ENCODE measurements at places on chromosomes 12 and 14. TPM values are rescaled to one million over a fixed set of nuclear protein-coding genes. Genes with fewer than 3 reads are reported as not detected.

DNA sequence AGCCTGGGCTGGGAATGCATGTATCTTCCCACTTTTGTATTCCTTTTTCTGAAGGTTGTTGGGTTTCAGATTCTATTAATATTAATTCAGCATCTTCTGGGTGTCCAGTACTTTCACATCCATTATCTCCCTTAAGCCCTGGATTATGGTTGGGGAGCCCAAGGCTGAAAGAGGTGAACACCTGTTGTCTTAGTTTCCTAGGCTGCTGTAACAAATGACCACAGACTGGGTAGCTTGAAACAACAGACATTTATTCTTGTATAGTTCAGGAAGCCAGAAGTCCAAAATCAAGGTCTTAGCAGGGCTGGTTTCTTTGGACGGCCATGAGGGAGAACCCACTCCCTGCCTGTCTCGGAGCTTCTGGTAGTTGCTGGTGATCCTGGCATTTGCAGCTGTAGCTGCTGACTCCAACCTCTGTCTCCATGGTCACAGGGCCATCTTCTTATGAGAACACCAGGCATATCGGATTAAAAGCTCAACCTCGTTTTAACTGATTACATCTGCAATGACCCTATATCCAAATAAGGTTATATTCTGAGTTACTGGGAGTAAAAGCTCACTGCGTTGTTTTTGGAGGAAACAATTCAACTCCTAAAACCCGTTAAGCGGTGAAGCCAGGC, 68.2 kb upstream of the CLMN start:
- no peak overlapping the region for H3K4me3 ChIP-seq
- H3K36me3 ChIP-seq: no peaks in the 10 kb centered on the region
- H3K27ac ChIP-seq: no peak overlapping the region
- peak; percentile 12 for DNase-seq
- peaks cover 13% of the 10 kb centered on the region for H3K27me3 ChIP-seq

DNA sequence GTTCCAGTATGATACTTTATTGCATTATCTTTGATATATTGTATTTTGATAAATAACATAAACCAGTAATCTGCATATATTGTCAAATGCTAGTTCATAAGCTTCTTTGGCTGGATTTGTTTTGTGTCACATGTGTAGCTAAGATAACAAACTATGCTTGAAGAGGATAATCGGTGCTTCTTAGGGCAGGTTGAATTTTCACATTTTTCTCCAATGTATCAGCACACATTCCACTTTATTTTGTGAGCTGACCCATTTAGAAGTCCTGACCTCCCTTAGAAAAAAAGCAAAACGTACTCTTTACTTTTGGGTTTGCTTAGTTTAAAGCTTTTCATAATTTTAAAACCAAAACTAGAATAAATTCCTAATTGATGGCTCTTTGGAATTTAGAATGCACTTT, 277.7 kb upstream of the DDHD1 start:
- DNase-seq: no peak
- no peaks in the 10 kb centered on the region for H3K36me3 ChIP-seq
- no peak overlapping the region for H3K4me3 ChIP-seq

DNA sequence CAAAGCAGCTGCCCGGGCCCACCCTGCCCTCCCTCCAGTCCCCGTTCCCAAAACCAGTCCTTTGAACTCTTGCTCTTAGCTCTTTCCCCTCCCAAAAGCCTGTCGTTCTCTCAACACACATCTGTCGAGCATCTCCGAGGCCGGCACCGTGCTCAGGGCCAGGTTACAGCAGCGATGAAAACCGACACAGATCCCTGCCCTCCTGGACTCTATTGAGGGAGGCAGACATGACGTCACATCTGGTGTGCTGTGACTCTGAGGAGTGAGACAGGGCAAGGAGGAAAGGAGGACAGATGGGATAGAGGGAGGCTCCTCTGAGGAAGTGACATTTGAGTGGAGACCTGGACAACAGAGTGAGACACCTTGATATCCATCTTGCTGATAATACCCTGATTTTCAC, 34.6 kb upstream of the PWP1 start:
- no peak overlapping the region for H3K4me3 ChIP-seq
- H3K4me1 ChIP-seq: peaks cover 8% of the 10 kb centered on the region
- DNase-seq: no peak
- H3K36me3 ChIP-seq: no peaks in the 10 kb centered on the region
- H3K27me3 ChIP-seq: no peaks in the 10 kb centered on the region

DNA sequence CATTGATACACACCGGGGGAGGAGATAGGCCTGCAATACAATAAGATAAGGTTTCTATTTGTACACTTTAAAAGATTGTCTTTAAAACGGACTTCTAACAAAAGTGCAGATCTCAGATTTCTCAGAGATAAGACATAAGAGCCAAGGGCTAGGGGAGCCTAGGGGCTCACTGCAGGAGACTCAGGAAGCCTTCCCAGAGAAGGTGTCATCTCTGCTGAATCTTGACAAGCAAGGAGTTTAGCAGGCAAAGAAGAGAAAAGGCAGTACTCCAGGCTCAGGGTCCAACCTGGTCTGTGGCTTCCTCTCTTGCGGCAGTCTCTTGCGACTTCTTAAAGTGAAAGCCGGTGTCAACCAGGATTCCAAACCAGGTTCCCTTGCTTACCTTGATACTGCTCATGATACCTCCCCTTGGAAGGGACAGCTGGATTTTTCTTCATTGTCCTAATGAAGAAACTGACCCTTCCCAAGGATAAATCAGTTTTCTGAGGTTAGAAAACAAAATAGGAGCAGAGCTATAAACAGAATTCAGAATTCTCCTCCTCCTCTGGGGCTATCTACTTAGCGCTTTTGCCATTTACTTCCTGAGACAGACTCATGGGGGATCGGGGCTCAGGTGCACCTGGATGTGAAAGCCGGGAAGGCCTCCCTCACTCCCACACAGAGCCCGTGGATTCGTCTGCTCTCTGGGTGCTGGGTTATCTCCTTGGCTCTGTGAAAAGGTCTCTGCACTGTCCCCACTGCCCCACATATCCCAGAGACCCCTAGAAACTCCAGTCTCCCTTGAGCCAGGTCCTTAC, 1.7 kb upstream of the SCNN1A start:
- peaks cover 32% of the 10 kb centered on the region for H3K4me1 ChIP-seq
- no peaks in the 10 kb centered on the region for H3K36me3 ChIP-seq
- peak; percentile 62 for DNase-seq
- no peak overlapping the region for H3K4me3 ChIP-seq

GRCh38 chr14:61803755-61804154, 41.5 kb downstream of the SNAPC1 start:
- no peaks in the 10 kb centered on the region for H3K4me1 ChIP-seq
- DNase-seq: no peak

DNA sequence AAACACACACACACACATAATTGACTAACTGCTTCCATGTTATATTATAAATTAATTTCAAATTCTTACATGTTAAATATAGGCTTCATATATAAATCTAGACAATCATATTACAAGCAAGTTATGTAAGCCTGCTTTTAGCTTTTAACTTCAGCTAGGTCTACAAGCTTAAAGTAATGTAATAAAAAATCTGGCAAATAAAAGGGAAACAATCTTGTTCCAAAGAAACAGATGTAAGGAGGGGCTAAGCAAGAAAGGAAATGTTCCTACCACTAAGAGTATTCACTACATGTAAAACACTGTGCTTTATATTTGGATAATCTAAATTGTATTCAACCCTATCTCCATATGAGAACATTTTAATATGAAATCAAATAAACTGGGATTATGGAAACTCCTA, 110.4 kb downstream of the SLC6A15 start:
- H3K27me3 ChIP-seq: peaks cover 37% of the 10 kb centered on the region
- DNase-seq: no peak
- H3K27ac ChIP-seq: no peak overlapping the region
- H3K4me3 ChIP-seq: no peak overlapping the region
- no peaks in the 10 kb centered on the region for H3K4me1 ChIP-seq

- H3K27ac ChIP-seq: no peak overlapping the region
- H3K4me1 ChIP-seq: no peaks in the 10 kb centered on the region
- peak; percentile 80 for DNase-seq
Observed at GRCh38 chr12:29691161-29691854, 92.4 kb downstream of the TMTC1 start.

DNA sequence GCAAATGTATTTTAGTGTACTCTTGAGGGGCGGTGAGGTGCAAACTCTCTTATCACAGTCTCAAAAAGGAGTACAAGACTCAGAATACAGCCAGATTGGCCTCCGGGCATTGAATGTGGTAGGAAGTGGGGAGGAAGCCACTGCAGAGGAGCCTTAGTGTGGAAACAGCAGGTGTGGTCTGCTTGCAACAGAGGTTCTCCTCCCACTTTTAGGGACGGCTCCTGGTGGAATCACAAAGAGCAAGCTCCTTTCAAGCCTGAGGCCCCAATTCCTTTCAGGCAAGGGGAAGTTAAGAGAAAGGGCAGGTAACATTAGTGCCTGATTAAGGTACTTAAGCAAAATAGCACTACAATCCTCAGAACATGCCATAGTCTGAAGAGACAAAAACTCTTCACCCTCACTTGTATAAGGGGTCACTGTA, 23.7 kb upstream of the SLC2A3 start:
- H3K4me3 ChIP-seq: peak overlapping the region; percentile 84
- peaks cover 12% of the 10 kb centered on the region for H3K4me1 ChIP-seq
- DNase-seq: peak; percentile 92
- H3K36me3 ChIP-seq: no peaks in the 10 kb centered on the region

Gene BCL2L2
- total RNA-seq: 24.5 TPM

All from endodermal cell (in vitro differentiated cells).